Activated T-cell treated with anti-CD3 and anti-CD28 coated beads for 4 hours (primary cell): ENCODE measurements at places on chromosomes 13 and 19.

GRCh38 chr19:49713236-49713845, 22.4 kb downstream of the CPT1C start:
- no peak for DNase-seq

DNA sequence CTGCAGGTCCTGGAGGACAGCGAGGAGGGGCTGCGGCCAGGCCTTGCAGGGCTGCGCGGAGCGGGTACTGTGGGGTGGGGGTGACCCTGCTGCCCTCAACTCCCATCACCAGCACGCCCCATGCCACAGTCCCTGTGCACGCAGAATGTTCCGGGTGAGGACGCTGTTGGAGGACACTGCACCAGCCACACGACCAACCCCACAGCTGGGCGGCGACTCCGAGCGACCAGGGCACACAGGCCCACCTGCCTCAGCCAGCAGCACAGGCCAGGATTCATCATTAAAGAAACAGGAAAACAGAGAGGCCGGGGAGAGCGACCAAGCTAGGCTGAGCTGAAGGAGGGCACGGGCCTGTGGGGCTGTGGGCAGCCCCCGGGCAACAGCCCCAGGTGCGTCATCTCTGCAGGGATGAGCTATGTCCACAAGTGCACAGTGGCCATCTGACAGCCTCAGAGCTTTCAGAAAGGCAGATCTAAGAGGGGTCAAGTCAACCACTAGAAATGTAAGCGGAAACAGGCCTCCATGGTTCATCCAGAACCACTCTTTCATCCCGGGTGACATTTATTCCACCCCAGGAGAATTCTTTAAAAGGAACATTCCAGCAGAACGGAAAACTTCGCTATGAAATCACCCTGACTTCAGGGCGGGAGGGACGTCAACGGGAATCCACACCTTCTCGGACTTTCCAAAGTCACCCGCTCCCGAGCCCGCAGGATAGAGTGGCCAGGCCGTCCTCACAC, 1.5 kb downstream of the GAS6 start:
- DNase-seq, result no peak

DNA sequence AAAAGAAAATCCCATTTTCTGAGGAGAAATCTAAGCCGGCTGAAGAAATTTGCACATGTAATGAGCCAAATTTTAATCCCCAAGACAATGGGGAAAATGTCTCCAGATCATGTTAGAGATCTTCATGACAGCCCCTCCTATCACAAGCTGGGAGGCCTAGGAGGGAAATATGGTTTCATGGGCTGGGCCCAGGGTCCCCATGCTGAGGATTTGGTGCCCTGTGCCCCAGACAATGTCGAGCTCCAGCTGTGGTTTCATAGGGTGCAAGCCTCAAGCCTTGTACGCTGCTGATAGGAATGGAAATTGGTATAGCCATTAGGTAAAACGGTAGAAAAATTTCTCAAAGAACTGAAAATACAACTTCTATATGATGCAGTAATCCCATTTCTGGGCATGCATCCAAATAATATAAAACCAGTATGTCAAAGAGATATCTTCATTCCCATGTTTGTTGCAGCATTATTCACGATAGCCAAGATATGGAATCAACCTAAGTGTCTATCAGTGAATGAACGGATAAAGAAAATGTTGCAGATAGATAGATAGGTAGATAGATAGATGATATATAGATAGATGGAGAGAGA, 19.3 kb upstream of the FREM2 start:
- no peak for DNase-seq

DNA sequence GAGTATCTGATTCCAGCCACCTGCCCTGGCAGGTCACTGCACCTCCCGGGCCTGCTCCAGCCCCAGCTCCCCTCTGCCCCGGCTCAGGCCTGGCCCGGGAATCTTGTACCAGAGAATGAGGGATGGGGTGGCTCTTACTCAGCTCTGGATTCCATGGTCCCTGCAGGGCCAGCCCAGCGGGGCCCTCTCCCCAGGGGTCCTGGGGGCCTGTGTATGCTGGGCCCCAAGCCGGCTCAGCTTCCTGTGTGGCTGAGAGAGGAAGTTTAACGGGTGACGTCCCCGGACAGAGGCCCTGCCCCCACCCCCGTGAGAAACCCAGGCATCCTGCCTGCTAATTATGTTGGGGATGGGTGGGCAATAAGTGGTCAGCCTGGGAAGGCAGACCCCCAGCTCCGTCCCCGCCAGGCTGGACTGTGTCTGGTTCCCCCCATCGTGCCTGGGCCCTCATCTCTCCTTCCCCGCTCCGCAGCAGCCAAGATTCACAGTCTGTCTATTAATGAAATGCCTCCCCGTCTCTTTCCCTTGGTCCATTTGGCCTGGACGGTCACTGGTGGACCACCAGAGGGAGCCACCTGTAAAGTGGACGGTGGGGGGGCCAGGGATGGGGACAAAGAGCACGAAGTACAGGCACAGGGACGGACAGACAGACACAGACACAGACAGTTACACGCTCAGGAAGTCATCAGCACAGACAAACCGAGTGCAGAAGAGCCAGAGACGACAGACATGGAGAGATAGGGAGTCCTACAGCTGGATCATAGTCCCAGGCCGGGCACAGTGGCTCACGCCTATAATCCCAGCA, at the start of gene DENND1C:
Gene DENND1C, minus strand, starts transcription at position 247 of the 802 bp plus-strand sequence. Its CDS starts 92 bp downstream, at position 155.
- peak; percentile 52 for DNase-seq

DNA sequence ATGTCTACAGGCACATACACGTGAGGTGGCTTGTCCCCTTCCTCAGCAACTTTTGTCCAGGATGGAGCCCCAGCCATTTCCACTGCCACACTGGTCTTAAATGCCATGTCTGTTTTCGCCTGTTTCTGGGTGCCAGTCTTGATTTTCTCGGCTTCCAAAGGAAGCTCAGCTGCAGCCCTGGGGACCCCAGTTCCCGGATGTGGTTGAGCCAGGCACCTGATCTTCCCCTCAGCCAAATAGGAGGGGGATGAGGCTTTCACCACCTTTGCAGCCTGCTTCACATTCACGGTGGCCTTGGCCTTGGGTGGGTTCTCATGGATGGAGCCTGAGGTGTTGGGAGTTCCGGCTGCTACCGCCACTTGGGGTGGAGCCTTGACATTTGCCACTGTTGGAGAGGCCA, 8.7 kb downstream of the IQCN start:
- DNase-seq, result no peak
